Occipital lobe (tissue), 3 donors: ENCODE measurements at places on chromosomes 12 and 14. TPM values are rescaled to one million over a fixed set of nuclear protein-coding genes. Genes with fewer than 3 reads are reported as not detected.

GRCh38 chr14:30064454-30064853 is 136.8 kb upstream of the PRKD1 start:
- DNase-seq, result no peak

GRCh38 chr12:127351481-127352010 is 915.4 kb upstream of the TMEM132C start:
- no peak for DNase-seq

DNA sequence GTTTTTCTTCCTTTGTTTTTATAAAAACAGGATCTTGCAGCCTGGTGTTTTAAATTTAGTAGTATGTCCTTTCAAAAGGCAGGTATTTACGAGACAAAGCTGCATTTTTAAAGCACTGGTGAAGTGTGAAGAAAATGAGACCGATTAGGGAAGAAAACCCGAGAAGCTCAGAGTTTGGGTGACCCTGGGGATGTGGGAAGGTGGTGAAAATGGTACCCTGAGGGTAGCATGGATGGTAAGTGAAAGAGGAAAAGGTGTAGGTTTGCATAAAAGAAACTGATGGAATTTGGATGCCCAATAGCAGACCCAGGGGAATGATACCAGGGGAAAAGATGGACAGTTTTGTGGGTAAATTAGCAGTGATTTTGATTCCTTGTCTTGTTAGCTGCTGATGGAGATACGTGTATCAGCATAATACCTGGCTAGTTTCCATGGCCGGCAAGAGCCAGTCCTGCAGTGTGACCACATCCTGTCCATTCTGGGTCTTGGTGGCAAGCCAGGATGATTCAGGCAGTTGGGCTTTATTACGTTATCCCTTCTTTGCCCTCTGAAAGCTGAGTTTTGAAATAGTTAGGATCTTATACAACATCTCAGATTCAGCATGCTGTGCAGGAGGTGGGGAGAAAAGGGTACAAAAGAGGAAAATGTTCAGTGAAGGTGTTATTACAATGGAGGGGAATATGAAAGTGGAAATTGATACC is 8.9 kb downstream of the BICD1 start:
- peak; percentile 13 for DNase-seq

DNA sequence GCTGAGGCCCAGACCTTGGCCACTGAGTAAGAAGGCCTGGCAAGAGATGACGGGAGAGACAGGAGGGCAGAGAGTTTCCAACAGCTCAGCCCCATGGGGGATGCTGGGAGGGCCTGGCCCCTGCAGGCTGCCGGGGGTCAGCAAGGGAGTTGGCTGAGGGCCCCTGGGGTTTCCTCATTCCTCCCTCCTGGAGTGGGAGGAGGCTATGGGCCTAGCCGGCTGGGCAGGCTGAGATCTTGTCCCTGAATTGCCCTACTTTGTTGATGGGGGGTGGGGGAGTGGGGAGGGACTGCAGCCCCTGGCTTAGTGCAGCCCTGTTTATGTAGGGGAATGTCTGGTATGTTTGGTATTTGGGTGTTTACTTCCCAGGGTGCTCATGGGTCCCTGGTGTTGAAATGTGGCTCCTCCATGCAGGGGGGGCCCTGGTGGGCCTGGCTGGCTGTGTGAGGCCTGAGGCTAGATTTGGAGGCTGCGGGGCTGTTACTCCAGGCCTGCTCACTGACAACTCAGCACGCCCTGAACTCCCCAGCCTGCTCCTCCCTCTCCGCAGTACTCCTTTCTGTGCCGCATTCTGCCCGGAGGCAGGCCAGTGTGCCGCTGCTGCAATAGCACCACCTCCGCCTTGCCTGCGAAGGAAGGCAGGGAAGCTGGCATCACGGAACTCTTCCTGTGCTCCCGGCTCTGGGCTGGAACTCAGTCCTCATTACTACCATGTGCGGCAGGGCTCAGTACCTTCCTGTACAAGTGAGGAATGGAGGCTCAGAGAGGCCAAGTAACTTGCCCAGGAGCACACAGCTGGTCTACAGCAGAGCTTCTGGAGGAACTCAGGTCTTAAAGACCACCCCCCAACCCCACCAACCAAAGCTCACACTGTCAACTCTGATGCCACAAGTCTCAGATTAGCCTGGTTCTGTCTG is 25.3 kb downstream of the JDP2 start:
- DNase-seq, result peak; percentile 42

Gene SMOC1
- 18.6 TPM for total RNA-seq

Gene KRT82
- total RNA-seq, result not detected

GRCh38 chr12:105982022-105982421 is 156.7 kb downstream of the NUAK1 start:
- no peak for DNase-seq

Gene DBX2
- total RNA-seq, result 1.6 TPM

DNA sequence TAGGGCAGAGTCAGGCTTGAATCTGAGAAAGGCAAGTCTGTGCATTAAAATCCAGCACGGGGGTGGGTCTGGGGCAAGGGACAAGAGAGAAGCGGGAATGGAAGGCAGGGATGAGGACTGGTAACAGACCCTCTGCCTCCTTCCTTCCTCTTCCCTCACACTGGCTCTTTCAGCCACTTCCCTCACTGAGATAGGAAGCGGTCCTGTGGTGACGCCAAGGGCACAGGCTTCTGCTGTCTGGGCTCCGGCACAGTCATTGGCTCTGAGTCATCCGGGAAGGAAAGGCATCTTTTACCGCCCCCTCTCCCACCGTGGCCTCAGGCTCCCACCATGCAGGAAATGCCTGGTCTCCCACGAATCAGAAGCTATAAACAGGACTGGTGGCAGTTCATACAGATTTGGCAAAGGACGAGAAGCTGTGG is 70.2 kb downstream of the ETV6 start:
- no peak for DNase-seq

Gene DPY19L2
- 38.4 TPM for total RNA-seq

GRCh38 chr14:64542836-64543201 is 2.3 kb downstream of the HSPA2 start:
- DNase-seq, result no peak

Gene EML1
- total RNA-seq, result 137 TPM
